SW 1271 (cell line): ENCODE measurements at places on chromosomes 13 and 19.

DNA sequence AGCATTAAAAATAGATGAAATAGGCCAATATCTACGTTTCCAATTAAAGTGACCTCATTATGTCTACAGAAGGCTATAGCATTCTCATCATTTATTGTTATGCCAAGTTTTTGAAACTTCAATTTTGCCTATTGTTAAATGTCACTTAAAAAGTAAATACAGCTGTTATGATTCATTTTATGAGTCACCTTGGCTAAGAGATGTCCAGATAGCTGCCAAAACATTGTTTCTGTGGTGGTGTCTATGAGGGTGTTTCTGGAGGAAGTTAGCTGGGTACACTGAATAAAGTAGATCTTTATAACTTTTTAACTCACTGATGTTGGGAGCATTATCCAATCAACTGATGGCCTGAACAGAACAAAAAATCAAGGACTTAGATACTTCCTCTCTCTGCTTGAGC is 1209.7 kb upstream of the PCDH9 start:
- DNase-seq, result peak; percentile 50

GRCh38 chr13:21079761-21080592 is 18.6 kb upstream of the LATS2 start:
- DNase-seq, result peak; percentile 59

GRCh38 chr19:32238076-32238475 is 107.3 kb upstream of the ZNF507 start:
- DNase-seq, result no peak

GRCh38 chr13:98960606-98961502 is 17.0 kb downstream of the DOCK9 start:
- DNase-seq, result no peak
